Immature natural killer cell (primary cell): ENCODE measurements at places on chromosomes 4 and X. TPM values are rescaled to one million over a fixed set of nuclear protein-coding genes. Genes with fewer than 3 reads are reported as not detected.

Gene TLR10
- polyA plus RNA-seq, result 0.55 TPM

- no peak for DNase-seq
- no peak overlapping the region for H3K27ac ChIP-seq
- H3K4me3 ChIP-seq, result no peak overlapping the region
- peaks cover 3% of the 10 kb centered on the region for H3K27me3 ChIP-seq
- H3K36me3 ChIP-seq, result no peaks in the 10 kb centered on the region
Measured at GRCh38 chr4:140579278-140579677, 10.5 kb upstream of the UCP1 start.

DNA sequence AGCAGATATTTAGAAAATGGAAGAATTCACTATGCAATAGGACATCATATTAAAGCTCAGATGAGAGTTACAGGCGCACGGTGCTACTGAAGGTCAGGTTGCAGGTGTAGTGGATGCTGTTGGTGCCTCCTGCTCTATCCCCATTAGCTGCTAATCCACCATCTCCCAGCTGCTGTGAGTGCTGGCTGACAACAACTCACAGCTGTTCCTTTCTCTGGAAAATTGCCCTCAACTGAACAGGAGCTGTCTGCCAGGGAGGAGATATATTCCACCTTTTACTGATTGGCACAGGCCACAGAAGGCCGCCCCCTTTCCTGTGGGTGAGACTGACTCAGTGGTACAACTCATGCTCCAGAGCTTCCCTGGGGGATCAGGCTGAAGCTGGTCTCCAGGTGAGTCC is 48.7 kb downstream of the UCHL1 start:
- no peaks in the 10 kb centered on the region for H3K4me1 ChIP-seq
- no peak for DNase-seq
- no peaks in the 10 kb centered on the region for H3K36me3 ChIP-seq
- H3K4me3 ChIP-seq, result no peak overlapping the region
- H3K27ac ChIP-seq, result no peak overlapping the region

Gene DCAF12L2
- polyA plus RNA-seq, result not detected

DNA sequence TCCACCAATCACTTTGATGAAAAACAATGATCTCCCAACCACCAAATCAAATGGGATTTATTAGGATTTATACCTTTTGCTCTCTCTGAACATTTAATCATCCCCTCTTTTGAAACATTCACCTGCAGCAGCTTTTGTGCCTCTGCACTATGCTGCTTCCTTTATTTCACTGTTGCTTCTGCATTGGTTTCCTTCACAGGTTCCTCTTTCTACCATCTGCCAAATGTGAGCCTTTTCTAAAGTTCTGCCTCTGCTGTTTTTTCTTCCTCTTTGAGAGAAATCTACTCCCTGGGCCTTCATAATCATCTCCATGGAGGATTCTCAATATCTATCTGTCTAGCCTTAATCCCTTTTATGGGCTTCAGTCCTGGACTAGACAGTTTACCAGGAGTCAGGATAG is 24.7 kb downstream of the CUL4B start:
- H3K27me3 ChIP-seq, result no peaks in the 10 kb centered on the region
- peaks cover 20% of the 10 kb centered on the region for H3K36me3 ChIP-seq
- no peak overlapping the region for H3K4me3 ChIP-seq
- no peak overlapping the region for H3K27ac ChIP-seq

GRCh38 chr4:54230484-54231418 is 1.7 kb downstream of the PDGFRA start:
- peaks cover 41% of the 10 kb centered on the region for H3K4me1 ChIP-seq
- peak overlapping the region; percentile 39 for H3K4me3 ChIP-seq
- DNase-seq, result no peak
- no peaks in the 10 kb centered on the region for H3K36me3 ChIP-seq

Gene KCND1
- not detected for polyA plus RNA-seq

- no peaks in the 10 kb centered on the region for H3K4me1 ChIP-seq
- peaks cover 3% of the 10 kb centered on the region for H3K36me3 ChIP-seq
- no peak overlapping the region for H3K4me3 ChIP-seq
- no peak for DNase-seq
- no peak overlapping the region for H3K27ac ChIP-seq
Measured at GRCh38 chr4:93835929-93836328, 7.4 kb downstream of the ATOH1 start.

DNA sequence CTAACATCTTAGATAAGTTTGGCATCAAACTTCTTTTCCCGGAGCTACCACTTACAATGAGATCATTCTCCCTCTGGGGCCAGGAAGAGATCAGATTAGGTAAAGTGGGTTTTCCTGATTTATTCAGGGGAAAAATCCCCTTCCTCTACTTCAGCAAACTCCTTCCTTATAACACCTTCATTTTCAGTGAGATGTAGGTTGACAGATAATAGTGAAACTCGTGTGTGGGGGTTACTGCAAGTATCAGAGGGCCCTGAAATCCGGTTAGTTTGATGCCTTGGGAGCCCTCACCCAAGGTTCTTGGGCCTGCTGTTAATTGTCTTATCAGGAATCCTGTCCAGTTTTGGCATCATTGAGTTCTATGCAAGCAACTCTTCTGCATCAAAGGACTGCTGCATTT is 10.8 kb downstream of the FTHL17 start:
- H3K4me3 ChIP-seq, result no peak overlapping the region
- no peak overlapping the region for H3K27ac ChIP-seq
- DNase-seq, result no peak
- no peaks in the 10 kb centered on the region for H3K36me3 ChIP-seq
- H3K27me3 ChIP-seq, result peaks cover 2% of the 10 kb centered on the region

GRCh38 chr4:86769794-86770193 is 79.4 kb downstream of the SLC10A6 start:
- no peak overlapping the region for H3K27ac ChIP-seq
- no peaks in the 10 kb centered on the region for H3K4me1 ChIP-seq
- DNase-seq, result no peak
- H3K4me3 ChIP-seq, result no peak overlapping the region
- no peaks in the 10 kb centered on the region for H3K27me3 ChIP-seq

DNA sequence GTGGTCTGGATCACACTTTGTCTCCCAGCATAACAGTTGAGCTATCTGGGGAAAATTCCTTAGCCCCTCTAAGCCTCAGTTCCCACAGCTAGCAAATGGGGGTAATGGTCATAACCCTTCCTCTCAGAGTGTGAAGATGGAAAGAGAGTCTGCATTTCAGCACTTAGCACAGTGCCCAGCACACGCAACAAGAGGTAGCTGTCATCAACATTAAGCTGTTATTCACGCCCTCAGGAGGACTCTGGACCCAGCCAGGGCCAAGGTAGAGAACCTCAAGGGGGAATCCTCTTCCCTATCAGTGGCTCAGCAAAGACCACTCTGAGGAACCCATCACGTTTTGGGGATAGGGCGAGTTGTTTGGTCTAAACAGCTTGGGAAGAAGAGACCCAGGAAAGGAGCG is 258.6 kb downstream of the FBXW7 start:
- H3K36me3 ChIP-seq, result no peaks in the 10 kb centered on the region
- H3K4me1 ChIP-seq, result no peaks in the 10 kb centered on the region
- H3K4me3 ChIP-seq, result no peak overlapping the region

GRCh38 chr4:152148057-152148456 is 387.2 kb upstream of the GATB start:
- no peaks in the 10 kb centered on the region for H3K4me1 ChIP-seq
- no peak overlapping the region for H3K4me3 ChIP-seq
- peaks cover 2% of the 10 kb centered on the region for H3K27me3 ChIP-seq
- H3K27ac ChIP-seq, result no peak overlapping the region
